ENCODE measurements at places on chromosomes 4 and X. TPM values are rescaled to one million over a fixed set of nuclear protein-coding genes. Genes with fewer than 3 reads are reported as not detected.

The AKAP4 gene
- not detected for total RNA-seq

The KLB gene
- 0.09 TPM for total RNA-seq

The SPATA18 gene
- total RNA-seq, result not detected

The PAQR3 gene
- total RNA-seq, result 14.1 TPM

The MEPE gene
- total RNA-seq, result not detected

The CPLX1 gene
- total RNA-seq, result 0.93 TPM

The DDX60 gene
- 66.5 TPM for total RNA-seq

The FATE1 gene
- total RNA-seq, result not detected

The ERAS gene
- 0.47 TPM for total RNA-seq

The SSX4 gene
- total RNA-seq, result not detected

The CLDN22 gene
- total RNA-seq, result not detected

The NAP1L2 gene
- not detected for total RNA-seq

The CYSLTR1 gene
- total RNA-seq, result not detected

The SPP1 gene
- 1,002 TPM for total RNA-seq

The VCX2 gene
- total RNA-seq, result not detected

The KLHL13 gene
- 0.95 TPM for total RNA-seq

Measured in Calu3 (cell line).